ENCODE measurements at places on chromosomes 6 and 20. TPM values are rescaled to one million over a fixed set of nuclear protein-coding genes. Genes with fewer than 3 reads are reported as not detected.

- ATAC-seq = no peak
Observed at GRCh38 chr6:103002282-103002681, 1608.8 kb downstream of the GRIK2 start.

The FAM229B gene
- total RNA-seq = 5.1 TPM

The EYS gene
- not detected for total RNA-seq

DNA sequence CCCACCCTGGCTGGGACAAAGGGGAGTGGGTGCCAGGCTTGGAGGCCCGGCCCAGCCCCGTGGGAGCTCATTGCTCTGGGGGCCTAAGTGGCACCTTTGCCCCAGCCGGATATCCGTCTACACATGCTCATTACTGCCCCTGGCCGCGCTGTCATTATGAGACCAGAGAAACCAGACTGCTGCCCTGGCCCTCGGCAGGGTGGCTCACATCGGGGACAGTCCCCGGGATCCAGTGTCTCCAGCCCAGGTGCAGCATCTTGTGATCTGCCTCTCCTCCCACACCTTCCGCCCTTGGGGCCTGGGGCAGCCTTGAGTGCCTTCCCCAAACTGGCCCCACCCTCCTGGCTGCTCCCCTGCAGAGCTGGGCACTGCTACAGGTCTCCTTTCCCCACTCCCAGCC, 4.9 kb downstream of the SRMS start:
- ATAC-seq = peak; percentile 4

GRCh38 chr6:126944512-126944911, 174.0 kb upstream of the RSPO3 start:
- ATAC-seq = no peak

DNA sequence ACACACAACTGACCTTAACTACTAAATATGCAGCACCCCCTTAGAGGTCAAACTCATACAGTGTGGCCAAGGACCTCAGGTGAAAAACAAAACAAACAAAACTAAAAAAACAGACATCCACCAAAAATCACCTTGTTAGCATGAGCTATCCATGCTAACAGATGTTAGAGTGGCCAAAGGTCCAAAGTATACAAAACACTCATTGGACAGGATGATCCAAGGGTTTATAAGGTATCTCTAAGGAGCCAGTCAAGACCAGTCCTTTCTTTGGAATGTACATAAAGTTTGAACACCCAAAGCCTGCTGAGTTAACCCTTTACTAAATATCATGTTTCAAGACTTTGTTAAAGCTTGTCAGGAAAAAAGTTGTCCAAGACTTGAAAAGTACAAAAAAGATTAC, 35.8 kb downstream of the THEMIS start:
- no peak for ATAC-seq

GRCh38 chr6:117229870-117230269, 35.5 kb upstream of the VGLL2 start:
- ATAC-seq = no peak
